Brain microvascular endothelial cell (primary cell): ENCODE measurements at places on chromosomes 13 and 19.
A peak's percentile ranks its signal among the peaks of the same experiment; 100 is the strongest.

DNA sequence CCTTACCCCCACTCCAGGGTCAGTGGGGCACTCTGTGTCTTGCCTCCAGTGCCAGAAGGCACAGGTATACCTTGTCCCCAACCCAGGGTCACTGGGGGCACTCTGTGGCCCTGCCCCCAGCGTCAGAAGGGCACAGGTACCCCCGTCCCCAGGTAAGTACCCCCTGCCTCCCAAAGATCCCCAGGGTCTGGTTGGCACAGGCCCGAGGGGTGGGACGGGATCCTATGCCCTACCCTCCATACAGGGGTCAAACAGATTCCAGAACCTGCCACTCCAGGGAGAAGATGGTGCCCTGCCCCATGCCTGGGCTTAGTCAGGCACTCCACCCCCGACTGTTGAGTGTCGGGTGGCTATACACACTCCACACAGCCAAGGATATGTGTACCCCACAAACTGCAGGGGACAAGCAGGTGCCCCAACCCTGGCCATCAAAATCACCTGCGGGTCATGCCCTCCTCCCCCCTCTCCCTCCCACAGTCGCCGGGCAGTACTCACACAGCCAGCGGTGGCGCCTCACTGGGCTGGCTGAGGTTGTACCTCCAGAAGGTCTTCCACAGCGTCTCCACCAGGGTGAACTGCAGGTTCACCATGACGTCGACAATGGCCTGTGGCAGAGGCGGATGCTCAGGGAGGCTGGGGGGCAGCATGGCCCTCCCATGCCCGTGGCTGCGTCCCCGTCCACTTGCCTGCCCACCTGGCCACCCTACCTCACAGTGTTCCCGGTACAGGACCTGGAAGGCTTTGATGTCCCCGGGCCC, 13.8 kb downstream of the DCAF15 start:
- no peak for DNase-seq

DNA sequence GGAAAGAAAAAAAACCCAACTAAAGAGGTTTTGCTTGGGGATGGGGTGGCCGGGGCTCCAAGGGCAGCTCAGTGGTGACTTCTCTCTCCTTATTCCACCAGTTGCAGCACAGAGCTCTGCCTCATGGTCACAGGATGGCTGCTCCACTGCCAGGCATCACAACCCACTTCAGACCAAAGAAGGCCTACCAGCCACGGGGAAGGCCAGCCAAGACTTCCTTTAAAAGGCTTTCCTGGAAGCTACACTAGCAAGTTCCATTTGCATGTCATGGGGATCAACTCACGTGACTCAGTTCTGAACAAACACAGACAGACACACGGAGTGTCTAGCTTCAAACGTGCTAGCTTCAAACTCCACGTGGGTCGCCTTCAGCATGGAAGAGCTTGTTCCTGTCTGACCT, 13.2 kb upstream of the EIF3G start:
- DNase-seq: no peak

DNA sequence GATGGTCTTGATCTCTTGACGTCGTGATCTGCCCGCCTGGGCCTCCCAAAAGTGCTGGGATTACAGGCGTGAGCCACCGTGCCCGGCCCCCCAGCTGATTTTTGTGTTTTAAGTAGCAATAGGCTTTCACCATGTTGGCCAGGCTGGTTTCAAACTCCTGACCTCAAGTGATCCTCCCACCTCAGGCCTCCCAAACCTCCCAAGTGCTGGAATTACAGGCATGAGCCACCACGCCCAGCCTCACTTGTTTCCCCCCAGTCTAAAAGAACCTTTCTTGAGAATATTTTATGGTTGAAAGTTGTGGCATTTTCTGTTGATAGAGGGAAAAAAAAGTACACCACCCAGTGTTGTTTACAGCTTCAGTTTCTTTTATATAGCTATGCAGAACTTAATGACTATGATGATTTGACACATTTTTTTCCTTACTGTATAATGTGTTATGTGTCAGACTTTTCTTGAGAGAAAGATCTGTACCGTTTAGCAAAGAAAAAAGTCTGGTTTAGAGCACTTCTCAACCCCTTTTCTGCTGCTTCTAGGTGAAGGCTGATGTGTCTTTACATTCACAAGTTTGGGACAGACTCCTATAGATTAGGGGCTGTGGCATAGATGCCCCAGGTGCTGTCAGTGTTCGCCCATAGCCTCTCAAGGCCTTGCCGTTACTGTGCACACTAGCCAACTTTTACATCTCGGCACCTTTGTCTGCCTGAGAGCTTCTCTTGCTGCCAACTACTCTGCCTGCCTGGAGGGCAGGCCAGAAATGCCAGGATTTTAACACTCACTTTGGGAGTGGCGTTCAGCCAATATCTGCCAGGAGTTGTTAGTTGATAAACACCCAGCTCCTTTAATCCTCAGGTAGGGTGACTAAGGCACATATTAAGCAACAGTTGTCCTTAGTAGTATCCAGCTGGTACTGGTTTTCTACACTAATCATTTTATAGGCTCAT, 33.0 kb downstream of the KCTD4 start:
- no peak for DNase-seq

GRCh38 chr19:3481241-3482090, 1.1 kb upstream of the SMIM24 start:
- DNase-seq: no peak

- DNase-seq: no peak
These were observed 1.6 kb upstream of the AKAP11 start for GRCh38 chr13:42270160-42270856.

- peak; percentile 71 for DNase-seq
These were observed 20.2 kb downstream of the EPSTI1 start for GRCh38 chr13:42971691-42972347.

DNA sequence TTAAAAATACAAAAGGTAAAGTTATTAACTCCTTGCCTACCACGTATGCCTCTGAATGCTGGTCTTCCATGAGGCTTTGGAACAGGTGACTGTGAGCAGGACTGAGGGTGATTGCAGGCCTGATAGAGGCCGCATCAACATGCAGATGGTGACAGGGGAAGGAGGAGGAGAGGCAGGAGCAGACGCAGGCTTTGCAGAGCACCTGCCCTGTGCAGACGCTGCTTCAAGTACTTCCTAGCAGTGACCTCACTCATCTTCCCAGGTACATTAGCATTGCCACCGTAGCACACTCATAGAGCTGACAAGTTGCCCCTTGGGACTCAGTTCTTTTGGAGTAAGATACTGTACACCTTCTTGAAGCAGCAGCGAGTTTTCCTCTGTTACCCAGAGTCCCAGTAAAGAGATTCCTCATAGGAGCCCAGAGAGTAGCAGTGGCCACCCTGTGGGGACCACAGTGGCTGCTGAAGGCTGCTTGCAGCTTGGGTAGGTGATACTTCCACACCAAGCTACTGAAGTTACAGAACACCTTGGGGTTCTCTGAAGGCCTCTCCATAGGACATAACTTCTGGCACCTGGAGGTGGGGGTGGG, 56.0 kb downstream of the ZNF536 start:
- DNase-seq: no peak

- DNase-seq: no peak
These were observed 23.4 kb upstream of the MBNL2 start for GRCh38 chr13:97198753-97199152.

GRCh38 chr19:17687141-17687856, 855 bp downstream of the UNC13A start:
- DNase-seq: no peak

- no peak for DNase-seq
These were observed 18.0 kb downstream of the CATSPERD start for GRCh38 chr19:5738423-5738822.

DNA sequence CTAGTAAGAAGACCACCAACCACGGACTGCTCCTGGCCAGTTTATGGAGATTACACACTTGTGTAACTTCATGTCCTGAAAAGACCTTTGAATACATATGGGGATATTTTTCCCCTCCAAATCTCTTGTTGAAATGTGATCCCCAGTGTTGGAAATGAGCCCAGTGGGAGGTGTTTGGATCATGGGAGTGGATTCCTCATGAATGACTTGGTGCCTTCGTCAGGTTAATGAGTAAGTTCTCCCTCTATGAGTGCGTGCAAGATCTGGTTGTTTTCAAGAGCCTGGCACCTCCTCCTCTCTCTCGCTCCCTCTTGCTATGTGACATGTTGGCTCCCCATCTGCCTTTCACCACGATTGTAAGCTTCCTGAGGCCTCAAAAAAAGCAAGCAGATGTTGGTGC, 769.0 kb upstream of the SLITRK1 start:
- DNase-seq: peak; percentile 91

DNA sequence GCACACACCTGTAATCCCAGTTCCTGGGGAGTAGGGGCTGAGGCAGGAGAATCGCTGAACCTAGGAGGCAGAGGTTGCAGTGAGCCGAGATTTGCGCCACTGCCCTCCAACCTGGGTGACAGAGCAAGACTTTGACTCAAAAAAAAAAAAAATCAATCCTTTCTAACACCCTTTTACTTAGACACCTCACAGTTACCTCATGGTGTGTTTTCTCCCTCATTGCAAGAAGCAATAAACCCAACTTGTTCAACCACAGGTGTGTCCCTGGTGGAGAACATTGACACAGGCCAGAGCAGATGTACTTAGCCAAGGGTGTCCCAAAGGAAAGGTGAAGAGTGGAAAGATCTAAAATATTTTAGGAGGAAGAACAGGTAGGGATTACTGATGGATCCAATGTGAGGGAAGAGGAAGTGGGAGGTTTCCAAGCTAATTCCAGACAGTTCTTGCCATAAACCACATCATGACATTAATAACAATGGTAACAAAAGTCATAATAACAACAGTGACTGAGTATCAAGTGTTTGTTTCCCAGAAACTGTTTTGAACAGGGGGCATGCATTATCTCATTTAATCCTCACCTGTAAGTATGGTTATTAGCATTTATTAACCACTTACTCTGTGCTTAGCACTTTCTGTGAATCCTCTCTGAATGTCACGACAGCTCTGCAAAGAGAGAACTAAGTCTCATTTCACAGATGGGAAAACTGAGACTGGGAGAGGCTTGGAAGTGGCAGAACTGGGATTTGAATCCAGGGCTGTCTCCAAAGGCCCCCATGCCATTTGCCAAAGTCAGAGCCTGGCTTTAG, 3.1 kb upstream of the LYPD3 start:
- no peak for DNase-seq

DNA sequence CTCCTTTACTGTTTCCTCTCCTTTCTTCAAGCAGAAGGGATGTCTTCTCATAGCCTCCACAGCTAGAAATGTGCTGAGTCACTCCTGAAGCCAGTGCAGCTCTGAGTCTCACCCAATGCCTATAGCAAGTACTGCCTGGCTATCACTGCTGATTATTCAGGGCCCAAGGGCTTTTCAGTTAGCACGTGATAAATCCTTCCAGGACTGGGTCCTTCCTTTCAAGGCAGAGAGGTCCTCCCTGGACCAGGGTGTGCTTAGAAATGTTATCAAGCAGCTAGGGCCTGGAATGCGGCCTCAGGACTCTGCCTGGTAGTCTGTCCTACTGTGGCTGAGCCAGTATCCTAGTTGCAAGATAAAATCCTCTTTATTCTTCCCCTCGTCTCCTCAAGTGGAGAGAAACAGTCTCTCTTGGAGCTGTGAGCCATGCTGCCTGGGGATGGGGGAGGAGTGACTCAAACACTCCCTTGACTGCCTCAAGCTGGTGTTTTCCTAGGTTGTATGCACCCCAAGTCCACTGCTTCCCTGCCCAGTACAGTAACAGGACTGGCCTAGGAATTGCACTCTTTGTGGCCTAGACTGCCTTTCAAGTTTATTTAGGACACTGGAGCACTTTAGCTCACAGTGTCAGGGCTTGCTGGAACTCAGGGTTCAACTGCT, 198.7 kb upstream of the SERP2 start:
- DNase-seq: peak; percentile 56

GRCh38 chr13:105908586-105908985, 626.9 kb downstream of the EFNB2 start:
- peak; percentile 30 for DNase-seq

DNA sequence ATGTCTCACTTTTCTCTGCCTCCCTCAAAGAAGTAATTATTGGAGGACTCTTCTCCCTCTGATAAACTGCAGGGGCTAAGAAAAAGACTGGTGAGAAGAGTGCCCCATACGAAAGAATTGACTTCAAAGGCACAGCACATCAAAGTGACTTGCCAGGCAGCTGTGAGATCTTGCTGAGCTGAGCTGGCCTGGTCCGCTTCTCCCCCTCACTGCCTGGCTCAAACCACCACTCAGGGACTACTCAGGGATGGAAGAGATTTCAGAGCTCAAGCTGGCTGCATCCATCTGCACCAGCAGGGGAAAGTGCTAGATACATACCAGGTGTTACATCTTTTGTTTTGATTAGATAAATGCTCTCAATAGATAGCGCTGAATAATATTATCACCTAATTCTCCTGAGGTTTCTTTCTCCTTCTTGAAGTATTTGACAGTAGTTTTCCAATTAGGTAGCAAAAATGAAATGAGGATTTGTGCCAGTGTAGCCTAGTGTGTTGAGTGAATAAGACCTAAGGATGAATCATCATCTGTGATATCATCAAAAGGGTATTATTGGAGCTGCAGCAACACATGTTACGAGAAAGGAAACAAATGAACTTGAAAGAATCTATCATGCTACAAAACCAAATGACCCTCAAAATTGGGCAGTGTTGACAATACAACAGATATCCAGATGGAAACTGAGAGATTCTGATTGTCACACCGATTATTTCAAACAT, 379.8 kb downstream of the TBC1D4 start:
- no peak for DNase-seq

GRCh38 chr13:35526577-35526976, 50.1 kb upstream of the MAB21L1 start:
- DNase-seq: no peak

- DNase-seq: no peak
These were observed 37.0 kb upstream of the DCT start for GRCh38 chr13:94516456-94516855.

DNA sequence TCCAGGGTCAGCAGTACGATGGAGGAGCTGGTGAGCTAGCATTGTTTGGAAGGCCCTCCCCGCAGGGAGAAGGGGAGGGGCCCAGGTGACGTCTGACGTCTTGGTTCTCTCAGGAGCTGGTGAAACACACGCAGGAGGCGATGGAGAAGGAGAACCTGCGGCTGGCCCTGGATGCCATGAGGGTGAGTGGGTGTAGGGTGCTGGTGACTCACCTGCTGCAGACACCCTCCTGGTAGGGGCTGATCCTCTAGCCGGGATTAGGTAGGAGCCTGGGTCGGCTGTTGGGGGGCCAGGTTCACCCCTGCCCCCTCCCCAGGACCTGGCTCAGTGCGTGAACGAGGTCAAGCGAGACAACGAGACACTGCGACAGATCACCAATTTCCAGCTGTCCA, 55.8 kb downstream of the VAV1 start:
- DNase-seq: no peak

GRCh38 chr19:38386300-38386970, 1.4 kb downstream of the GGN start:
- DNase-seq: no peak
